ENCODE measurements at places on chromosomes 3 and 15.

GRCh38 chr3:72932416-72932815, 44.6 kb downstream of the GXYLT2 start:
- DNase-seq, result no peak

DNA sequence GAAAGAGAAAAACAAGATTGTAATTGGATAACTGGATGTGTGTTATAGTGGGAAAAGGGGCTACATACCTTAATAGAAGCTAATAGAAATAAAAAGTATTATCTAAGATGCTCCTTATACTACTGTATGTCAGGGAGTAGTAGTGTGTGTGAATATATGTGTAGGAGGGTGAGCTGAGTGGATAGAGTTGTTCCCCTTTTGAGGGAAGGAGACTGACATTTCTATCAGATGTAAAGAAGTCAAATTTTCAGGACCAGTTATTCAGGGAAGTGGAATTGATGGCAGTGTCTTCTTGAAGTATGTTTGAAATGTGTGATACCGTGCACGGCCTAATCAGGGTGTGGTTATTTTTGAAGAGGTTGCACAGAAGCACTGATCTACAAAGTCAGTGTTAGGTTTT, 49.1 kb downstream of the PCOLCE2 start:
- DNase-seq, result no peak

DNA sequence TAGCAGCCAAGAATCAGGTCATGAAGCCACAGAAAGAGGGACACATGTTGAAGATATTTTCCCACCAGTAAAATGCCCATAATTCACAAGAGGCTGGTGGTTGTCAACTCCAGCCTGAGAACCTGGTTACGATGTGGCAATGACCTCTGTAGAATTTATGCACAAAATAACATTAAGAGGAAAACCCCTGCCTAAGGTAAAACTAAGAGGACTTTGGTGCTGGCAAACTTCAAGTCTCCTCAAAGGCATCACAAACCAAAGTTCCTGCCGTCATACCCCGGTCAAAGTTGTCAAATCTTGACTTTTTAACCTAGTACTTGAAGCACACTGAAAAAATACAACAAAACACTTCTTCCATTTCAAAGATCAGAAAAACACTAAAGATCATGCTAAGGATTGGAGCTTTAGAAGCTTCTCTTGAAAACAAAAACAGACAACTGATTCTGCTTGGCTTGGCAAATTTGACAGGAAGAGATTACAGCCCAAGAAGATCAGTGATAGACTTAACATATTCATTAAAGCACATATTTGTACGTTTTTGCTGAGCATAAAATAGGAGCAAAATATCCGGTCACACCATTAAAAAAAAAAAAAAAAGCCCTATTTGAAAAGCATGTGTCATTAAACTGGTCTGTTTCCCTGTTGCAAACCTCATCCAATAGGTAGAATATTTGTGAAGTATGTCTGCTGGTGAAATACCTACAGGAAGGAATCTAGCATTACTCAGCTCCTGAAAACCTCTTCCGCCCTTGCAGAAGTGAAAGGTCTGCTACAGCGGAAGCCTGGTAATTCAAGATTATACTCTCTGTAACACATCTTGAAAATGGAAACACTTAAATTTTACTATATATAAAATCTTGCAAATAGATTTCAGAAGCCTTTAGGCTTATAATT, 22.8 kb downstream of the EIF4E3 start:
- no peak for DNase-seq

GRCh38 chr3:97793420-97794019, 28.3 kb upstream of the CRYBG3 start:
- no peak for DNase-seq

GRCh38 chr3:94525043-94525442, 462.2 kb downstream of the NSUN3 start:
- no peak for DNase-seq

- DNase-seq, result no peak
Measured at GRCh38 chr15:88656760-88657221, 18.0 kb downstream of the ISG20 start.

- no peak for DNase-seq
Measured at GRCh38 chr3:32641356-32641755, 43.6 kb upstream of the CNOT10 start.

DNA sequence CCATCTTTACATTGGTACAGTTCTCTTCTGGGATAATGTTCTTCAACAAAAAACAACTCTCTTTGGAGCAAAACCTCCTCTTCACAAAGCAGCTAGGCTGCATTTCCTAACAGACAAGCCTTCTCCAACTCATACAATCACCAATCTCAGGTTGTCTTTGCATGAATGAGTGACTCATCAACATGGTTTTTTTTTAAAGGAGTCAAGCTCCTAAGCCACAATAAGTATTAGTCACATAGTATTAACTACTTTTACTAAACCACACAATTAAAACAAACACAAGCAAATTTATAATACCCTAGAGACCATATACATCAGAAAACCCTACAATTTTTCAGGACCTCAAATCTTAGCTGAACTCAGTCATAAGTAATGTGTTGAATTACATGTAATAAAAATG, 137.4 kb downstream of the TBC1D5 start:
- no peak for DNase-seq

DNA sequence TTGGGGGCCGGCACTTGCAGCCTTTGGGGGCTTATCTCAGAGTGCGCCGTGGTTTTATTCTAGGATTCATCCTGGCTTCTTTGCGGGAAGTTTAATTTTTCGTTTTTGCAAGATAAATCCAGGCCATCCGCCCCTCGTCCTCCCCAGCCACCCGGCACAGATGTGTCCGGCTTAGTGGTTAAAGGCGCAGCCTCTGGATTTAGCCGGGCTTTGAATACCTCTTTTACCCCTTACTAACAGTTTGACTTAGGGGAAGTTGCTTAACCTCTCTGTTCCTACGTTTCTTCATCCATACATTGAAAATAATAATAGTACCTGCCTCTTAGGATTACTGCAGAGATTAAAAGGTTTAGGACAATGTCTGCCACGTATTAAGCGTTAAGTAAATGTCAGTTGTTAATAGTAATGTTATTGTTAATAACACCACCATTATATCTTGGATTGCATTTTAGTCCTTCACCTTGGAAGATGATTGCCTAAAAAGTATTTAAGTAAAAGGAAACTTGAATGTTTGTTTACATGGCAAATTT, 714 bp downstream of the ECT2 start:
- no peak for DNase-seq

DNA sequence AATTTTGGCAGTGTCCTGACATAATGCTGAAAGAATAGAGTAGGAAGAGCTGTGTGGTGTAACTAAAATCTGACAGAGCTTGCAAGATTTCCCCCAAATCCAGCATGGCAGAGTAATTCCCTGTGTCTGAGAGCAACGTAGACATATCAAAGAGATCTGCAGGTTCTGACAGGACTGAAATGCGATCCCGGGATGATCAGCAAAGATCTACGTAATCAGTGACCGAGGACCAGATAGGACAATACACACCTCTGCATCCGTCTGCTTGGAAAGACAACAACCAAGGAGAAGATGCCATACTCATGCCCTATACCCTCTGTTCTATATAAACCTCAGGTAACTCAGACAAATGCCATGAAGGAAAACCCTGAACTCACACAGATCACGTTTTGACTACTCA, 26.6 kb upstream of the SYNPR start:
- no peak for DNase-seq

DNA sequence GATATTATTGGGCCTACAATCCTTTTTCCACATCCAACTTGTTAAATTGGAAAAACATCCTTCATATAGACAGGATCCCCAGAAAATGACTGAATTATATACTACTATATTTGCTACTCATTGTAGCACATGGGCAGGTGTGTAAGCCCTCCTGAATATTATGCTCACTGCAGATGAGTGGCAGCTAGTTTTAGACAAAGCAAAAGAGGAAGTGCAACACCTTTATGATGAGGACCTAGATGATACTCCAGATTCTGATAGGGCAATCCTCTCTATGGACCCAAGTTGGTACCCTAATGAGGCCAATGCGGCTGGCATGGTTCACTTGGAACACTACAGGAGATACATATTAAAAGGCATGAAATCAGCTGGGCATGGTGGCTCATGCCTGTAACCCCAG, 119.1 kb upstream of the PLCL2 start:
- no peak for DNase-seq

Data from progenitor cell of endocrine pancreas (in vitro differentiated cells).